ENCODE measurements at places on chromosomes 16 and 17.
A peak's percentile ranks its signal among the peaks of the same experiment; 100 is the strongest.

DNA sequence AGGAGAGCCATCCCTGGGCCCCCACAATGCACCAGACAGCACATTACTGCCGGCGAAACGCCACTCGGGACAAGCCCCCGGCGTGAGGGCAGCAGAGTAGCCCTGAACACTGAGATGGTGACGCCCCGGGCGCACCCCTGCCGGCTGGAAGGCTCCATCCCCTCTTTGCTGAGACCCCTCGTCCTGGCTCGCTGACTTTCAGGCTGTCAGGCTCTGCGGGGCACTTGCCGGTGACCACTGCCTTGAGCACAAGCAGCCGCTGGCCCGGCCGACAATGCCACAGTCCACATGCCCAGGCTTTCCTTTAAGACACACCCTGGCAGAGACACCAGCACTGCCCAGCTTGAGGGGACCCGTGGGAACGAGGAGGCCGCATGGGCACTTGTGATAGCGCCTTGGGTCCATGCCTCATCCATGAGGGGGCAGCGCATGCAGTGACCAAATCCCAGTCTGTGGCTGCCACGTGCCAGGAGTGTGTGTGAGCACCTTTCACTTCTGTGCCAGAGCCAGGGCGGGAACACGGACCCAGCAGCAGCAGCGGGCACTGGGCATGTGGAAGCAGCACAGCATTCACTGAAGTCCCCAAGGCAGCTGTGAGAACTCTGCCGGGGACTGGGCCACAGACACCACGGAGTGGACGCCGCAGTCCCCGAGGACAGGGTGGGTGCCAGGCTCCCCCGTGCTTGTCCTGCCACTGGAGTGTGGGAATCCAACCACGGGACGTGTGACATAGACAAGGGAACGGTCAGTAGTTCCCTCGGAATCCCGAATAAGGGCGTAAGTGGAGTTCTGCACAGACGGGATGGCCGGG, 24.5 kb downstream of the NDUFAF8 start:
- no peak for DNase-seq

DNA sequence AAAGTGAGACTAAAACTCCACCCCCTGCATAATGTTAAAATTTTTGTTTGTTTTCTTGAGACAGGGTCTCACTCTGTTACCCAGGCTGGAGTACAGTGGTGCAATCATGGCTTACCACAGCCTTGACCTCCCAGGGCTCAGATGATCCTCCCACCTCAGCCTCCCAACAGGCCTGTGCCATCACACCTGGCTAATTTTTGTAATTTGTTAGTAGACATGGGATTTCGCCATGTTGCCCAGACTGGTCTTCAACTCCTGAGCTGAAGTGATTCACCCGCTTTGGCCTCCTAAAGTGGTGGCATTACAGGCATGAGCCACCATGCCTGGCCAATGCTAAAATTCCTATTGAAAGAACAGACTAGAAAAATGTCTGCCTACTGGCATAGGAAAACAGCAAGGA, 103.8 kb downstream of the TRIM37 start:
- DNase-seq = no peak

DNA sequence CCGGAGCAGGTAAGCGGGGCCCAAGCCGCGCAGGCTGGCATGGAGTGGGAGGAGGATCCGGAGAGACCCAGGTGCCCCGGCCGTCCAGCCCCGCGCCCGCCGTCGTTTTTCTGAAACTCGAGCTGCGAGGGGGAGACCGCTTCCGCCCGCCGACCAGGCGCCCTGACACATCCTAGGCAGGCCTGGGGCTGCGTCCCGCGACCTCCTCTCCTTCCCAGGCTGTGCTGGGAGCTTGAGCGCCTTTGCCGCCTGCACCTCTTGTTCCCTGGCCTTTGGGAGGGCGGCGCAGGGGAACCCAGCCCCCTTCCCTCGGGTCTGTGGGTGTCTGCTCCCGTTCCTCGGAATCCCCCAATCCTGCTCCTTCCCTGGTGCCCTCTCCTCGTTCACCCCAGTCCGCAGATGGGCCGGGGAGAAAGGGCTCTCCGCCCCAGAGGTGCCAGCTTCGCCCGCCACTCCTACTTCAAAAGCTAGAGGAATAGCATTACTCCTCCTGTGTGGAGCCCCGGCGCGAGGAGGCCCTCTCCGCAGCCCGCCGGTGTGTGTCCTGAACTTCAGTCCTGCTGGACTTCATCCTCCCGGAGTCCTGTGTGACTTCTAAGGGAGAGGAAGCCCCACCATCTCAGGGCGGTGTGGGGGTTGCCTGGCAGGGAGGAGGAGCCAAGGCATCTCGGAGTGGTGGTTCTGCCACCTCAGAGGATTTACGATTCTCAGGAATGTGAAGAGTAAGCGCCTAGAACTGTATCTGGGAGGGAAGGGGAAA, 1.0 kb downstream of the NHERF1 start:
- no peak for DNase-seq

DNA sequence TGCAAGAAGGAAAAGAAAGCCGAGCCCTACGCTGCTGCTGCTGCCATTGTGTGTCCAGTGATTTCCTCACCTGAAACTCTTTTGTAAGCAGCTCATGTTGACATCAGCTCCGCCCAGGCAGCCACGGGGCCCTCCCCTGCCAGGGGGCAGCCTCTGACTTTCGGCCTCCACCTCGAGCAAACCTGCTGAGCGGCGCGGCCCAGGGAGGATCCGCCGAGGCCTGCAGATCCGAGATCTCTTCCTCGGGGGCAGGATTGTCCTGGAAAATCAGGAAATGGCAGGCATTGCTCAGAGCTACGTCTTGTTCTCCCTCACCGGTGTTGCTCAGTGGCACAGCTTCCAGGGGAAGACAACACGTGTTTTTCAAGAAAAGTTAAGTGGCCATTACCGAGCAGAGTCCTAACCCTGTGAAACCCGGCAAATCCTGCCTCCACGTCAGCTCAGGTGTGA, 35.6 kb upstream of the ZNF750 start:
- no peak for DNase-seq

DNA sequence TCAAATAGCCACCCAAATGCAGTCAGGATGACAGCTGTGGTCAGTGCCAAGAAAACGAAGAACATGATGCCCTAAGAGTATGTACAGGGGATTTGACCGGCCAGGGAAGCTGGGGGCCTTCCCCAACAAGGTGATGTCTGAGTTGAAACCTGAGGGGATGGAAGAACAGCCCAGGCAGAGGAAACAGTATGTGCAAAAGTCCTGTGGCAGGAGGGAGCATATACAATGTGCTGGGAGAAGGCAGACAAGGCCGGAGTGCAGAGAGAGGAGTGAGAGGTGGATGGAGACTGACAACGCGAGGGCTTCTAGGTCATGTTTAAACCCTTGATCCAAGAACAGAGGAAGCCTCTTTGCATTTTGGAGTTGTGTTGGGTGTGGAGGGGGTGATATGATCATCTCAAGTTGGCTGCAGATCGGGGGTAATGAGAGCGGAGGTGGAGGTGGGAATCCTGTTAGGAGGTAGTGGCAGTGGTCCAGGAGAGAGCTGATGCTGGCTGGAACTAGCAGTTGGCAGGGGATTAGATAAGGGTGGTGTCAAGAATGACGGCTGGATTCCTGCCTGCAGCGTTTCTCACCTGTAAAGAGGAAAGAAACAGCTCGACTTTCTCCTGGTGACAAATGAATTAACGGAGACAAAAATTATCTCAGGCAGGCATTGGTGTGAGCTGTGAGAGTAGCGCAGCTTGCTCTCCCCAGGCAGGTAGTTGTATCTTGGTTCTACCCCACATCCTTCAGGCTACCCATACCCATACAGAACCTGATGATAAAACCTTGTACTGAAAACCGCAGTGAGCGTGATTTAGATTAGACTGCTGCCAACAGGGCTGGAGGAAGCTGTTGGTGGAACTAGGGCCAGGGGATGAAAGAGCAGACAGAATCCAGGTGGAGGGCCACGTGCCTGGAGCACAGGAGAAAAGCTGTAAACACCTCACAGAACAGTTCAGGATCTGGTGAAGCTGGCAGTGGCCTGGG, 37.2 kb upstream of the NGFR start:
- no peak for DNase-seq

DNA sequence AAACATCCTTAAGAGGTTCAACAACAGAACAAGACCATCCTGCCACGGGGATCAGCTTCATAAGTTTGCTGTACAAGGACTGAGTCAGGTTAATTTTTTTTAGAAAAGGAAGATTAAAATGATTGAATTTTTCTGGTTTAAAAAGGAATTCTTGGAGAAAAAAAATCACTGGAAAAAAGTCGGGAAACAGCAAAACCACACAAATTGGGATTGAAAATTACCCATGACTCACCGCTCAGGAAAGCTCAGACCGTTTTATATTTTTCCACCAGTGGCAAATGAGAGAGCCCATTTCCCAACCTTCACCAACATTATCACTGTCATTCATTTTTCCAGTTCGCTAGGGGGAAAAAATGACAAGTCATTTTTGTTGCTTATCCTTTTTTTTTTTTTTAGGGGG, 46.6 kb downstream of the MRM3 start:
- no peak for DNase-seq

DNA sequence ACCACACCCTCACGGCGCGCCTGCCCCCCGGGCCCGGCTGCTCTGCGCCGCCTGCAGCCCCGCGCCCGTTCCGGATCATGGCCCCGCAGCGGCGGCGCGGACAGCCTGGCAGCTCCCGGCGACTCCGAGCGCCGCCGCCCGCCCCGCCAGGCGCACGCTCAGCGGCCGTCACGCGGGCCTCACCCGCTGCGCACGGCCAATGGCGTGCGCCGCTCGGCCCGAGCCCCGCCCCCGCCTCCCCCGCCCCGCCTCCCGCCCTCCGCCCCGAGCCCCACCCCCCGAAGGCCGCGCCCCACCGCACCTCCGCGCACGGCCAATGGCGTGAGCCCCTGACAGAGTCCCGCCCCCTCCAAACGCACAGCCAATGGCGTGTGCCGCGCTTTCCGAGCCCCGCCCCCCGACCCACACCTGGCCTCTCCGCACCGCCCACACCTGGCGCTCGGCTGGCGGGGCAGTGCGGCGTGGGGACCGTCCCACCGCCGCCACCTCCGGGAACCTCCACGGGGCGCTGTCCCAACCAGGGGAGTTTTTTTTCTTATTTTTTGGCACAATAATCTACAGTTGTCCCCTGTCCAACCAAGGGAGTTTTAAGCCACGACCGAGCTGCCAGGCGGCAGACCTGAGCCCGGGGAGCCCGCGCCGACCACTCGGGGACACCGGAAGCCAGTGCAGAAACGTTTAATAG, at the start of gene PCYT2:
Gene PCYT2, minus strand, starts transcription at position 123 of the 685 bp plus-strand sequence. Its CDS starts 44 bp downstream, at position 79.
- peak; percentile 76 for DNase-seq

DNA sequence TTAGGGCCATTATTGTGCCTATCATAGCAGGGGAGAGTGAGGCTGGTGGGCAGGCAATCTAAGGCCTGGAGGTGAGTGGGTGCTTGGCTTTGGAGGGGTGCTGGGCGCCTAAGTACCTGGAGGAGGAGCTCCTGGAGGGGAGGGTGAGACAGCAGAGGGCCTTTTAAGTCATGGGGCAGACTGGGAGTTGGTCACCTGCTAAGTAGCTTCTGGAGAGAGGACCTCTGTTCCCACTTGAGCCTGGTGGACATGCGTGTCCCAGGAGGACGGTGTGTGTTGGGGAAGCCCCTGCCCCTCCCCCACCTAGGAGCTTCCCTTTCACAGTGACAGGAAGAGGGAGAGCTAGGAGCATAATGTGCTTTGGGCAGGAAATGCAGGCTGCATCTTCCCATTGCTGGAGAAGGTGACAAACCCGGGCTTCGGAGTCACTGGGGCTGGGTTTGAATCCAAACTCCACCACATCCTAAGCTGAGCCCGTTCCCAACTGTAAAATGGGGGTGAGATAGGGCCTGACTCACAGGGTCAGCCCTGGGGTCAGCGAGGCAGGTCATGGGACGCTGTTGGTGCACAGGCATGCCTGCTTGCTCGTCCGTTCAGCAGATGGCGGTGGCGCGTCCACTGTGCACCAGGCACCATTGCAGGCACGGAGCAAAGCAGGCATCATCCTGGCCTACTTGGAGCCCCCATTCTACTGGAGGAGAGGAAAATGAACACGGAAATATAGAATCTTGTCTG, 37.9 kb downstream of the CMIP start:
- no peak for DNase-seq

- DNase-seq = no peak
Measured at GRCh38 chr16:86893506-86893905, 315.2 kb downstream of the FOXL1 start.

GRCh38 chr17:57021226-57021940, 43.5 kb downstream of the SCPEP1 start:
- no peak for DNase-seq

DNA sequence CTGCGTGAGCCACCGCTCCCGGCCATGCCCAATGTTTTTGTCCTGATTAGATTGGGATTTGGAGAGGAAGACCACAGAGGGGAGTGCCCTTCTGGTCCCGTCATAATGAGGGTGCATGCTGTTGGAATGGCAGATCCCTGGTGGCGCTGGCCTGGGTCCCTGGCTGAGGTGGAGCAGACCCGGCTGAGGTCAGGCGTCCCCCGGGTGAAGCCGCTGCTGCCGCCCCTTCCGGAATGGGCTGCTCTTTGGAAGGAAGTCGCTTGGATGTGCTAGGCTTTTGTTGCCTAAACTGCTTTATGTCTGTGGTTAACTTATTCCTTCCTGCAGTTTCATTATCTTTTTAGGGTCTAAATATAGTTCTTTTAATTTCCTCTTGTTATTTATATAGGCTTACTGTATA, 120.3 kb upstream of the CHMP6 start:
- DNase-seq = peak; percentile 32

- no peak for DNase-seq
Measured at GRCh38 chr17:6853764-6854442, 22.4 kb upstream of the TEKT1 start.

DNA sequence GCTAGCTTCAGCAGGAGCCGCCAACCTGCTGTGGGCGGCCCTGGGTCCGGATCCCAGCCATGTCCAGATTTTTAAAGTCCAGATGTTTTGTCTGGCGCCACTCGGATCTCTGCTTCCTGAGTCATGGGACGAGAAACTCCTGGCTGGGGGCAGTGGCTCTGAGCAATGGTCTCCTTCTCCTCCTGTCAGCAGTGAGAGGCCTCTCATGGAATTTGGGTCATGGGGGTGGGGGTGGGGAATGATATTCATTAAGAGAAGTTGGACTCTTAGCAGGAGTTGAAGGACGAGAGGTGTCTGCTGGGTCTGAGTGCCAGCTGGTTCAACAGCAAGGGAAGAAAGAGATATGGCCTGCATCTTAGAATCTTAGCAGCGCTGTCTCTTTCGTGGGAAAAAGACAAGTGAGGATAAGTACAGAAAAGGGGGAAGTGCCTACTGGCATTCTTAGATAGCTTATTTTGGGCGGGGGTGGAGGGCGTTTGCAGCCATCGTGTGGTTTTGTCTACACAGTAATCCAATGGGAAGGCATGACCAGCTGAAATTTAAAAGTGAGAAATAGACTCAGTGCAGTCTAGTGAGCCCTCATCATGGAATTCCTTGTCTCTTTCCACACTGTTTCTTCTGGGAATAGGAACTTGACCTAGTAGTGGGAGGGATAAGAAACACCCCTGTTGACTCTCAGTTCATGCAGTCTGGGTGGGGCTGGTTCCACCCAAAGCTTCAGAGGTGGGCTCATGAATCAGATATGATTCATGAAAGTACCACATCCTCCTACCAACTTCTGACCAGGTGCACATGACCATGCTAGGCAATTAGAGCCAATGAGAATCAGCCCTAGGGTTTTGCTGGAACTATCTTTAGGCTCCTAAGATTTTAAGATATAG, 80.5 kb downstream of the MYH13 start:
- DNase-seq = no peak

- DNase-seq = no peak
Measured at GRCh38 chr17:4849011-4849536, 15.9 kb downstream of the MINK1 start.
